Stimulated activated CD4-positive, alpha-beta T cell treated with anti-CD3 and anti-CD28 coated beads, Interleukin-15, amount 100 ng/mL, for 48 hours (primary cell): ENCODE measurements at places on chromosomes 12 and 14.

DNA sequence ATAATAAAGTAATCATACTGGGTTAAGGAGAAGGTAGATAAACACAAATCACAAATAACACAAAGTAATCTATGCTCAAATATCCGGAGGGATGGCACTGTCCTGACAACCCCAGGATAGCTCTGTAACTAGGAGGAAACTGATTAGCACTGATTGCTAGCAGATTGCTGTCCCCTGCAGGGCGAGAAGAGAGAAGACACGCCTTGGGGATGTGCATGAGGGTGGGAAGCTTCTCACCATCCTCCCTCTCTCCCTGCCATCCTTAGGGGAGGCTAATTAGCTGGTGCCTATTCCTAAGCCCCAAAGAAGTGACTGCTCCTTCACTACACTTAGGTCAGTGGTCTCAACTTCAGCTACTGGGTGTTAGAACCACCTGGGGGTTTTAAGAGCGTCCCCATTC, 27.0 kb upstream of the TMEM260 start:
- DNase-seq: no peak

GRCh38 chr14:22489244-22489545, 99.8 kb downstream of the DAD1 start:
- no peak for DNase-seq

DNA sequence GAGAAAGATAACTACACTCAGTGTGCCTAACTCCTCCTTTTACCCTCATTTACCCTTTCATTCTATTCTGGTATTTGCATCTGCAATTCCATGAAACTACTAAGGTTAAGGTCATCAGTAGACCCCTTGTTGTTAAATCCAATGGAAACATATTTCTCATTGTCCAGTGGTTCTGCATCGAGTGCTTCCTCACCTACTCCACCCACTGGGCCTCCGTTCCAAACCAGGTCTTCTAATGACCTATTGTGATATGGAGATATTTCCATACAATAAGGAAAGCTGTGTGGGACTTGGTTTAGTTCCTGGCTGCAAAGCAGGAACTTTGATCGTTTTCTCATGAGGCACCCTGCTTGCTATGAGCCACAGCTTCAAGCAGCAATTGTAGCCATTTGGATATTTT, 99.5 kb upstream of the FSCB start:
- no peak for DNase-seq

GRCh38 chr14:42141328-42141727, 534.7 kb downstream of the LRFN5 start:
- DNase-seq: no peak

- no peak for DNase-seq
These were observed 116.3 kb upstream of the PRICKLE1 start for GRCh38 chr12:42705863-42706262.

DNA sequence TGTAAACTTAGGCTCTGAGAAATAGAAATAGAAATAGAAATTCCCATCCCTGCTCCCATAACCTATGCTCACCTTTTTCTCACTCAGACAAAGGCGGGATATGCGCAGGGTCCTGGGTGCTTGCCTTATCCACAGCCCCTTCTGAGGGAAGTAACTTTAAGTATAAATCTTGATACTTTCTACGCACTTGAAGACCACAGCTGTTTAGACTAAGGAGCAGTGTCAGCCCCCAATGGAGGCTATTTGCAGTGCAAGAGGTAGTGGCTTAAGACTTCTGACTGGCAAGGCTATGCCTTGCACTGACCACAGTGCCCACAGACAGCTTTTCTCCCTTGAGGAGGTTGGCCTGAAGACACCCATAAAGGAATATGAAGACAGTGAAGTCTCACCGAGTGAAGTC, 35.2 kb downstream of the ASCL1 start:
- no peak for DNase-seq

GRCh38 chr12:124995200-124995961, 1.9 kb downstream of the BRI3BP start:
- DNase-seq: no peak

DNA sequence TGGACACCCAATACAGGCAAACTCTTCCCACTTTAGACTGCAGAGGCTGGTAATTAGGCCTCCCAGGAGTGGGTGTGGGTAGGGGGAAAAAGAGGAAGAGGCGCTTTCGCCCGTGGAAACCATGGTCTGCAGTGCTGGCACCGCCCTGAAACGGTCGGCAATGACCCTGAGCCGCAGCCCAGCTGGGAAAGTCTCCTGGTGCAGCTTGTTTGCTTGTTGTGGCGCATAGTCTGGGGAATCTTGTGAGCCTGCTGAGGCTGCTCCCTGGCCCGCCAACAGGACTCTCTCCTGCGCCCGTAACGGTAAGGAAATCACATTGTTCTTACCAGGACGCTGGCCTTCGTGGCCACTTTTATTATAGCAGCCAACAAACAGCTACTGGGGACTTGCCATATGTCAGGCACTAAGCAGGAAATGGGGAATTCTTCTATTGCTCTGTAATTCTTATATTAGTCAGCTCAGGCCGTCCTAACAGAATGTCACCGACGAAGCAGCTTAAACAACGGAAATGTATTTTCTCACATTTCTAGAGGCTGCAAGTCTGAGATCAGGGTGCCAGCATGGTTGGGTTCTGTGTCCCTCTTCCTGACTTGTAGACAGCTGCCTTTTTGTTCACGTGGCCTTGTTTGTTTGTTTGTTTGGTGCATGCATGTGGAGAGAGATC, 52.5 kb upstream of the RIN3 start:
- DNase-seq: no peak

- no peak for DNase-seq
These were observed 155.2 kb downstream of the TGFB3 start for GRCh38 chr14:75826599-75826998.

- DNase-seq: no peak
These were observed 8.5 kb downstream of the KRT85 start for GRCh38 chr12:52358575-52359350.

DNA sequence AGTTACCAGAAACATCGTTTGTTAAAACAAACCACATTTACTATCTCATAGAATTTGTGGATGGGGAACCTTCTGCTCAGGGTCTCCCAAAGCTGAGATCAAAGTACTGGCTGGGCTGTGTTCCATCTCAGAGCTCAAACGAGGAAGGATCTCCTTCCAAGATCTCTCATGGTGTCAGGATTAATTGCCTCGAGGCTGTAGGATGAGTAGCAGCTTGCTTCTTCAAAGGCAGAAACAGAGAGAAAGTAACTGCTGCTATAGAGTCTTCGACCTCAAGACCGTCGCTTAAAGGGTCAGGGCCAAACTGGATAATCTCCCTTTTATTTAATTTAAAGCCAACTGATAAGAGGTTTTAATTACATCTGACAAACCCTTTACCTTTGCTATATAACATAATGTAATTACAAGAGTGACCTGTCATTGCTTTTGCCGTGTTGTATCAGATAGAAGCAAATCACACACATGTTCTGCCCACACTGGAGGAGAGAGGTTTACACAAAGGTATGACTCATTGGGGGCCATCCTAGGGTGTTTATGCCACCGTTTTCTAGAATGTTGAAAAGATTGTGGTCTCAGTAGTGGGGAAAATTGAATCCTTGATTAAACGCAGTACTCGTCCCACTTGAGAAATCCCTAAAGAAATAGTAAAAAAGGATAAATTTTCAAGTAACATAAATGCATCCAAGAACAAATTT, 868.8 kb upstream of the TMEM132C start:
- DNase-seq: no peak

- DNase-seq: no peak
These were observed 59.2 kb downstream of the RASSF8 start for GRCh38 chr12:26017484-26018211.

DNA sequence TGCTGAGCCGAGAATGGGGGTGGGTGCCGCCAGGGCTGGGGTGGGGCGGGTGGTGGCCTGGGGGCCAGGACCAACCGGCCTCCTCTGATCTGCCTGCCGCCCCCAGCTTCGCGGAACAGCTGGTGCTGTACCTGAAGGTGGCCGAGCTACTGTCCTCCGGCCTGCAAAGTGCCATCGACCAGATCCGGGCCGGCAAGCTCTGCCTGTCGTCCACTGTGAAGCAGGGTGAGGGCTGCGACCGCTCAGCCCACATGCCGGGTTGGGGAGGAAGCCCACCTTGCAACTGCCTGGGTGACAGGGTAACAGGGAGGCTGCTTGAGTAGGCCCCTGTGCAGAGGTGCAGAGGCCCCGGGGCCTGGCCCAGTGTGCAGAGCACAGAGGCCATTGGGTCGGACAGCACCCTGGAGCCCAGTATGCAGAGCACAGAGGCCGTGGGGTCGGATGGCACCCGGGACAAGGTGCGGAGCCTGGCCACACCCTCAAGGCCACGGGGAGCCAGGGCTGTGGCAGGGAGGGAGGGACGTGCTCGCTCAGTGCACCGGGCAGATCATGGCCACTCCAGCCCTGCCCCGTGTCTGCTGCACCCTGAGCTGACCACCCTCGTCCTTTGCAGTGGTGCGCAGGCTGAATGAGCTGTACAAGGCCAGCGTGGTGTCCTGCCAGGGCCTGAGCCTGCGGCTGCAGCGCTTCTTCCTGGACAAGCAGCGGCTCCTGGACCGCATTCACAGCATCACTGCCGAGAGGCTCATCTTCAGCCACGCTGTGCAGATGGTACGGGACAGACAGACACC, 9.5 kb upstream of the PUS1 start:
- DNase-seq: no peak

- no peak for DNase-seq
These were observed 72.8 kb downstream of the SLCO1B3 start for GRCh38 chr12:20883288-20883687.

DNA sequence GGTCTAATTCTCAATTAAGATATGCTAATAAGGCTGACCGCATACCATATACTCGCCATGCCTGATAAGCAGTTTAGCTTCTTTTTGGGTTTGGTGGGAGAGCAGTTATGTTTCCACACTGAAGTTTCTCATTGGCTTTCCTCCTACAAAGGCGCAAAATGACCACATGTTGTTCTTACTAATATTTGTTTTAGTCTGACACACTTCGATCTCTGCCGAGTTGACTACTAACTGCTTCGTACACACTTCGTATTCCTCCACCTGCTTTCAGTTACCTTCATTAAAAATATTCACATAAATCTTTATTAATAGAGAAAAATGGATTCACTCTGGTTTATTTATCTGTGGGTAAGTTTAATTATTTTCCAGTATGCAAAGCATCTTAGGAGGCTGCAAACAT, 41.7 kb downstream of the EMP1 start:
- DNase-seq: no peak

DNA sequence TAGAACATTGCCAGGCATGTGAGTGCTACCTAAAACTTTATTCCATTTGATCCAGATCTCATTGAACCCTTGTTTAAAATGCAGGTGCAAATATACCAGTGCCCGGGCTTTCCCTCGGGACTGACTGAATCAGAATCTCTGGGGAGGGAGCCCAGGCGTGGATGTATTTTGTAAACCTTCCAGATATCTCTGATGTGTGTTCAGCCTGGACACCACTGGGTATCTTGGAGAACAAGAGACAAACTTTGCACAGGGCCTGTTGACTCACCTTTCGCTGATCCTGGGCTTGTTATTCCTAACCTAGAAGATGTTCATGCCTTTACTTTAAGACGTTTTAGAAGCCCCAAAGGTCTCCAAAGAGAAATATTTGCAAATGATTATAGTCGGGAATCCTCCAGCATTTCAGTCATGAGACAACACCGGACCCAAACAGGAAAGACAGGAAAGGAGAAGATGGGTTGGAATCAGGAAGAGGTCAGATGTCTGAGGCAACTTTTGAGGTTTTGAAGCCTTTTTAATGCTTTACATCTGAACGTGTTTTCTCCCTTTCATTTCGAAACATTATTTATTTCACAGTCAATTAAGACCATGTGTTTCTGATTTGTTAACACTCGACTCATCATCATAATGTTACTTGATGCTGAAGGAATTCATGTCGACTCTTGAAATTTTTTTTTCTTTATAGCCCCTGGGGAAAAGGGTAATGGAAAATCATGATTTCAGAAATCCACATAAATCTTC, 118.6 kb downstream of the PLXNC1 start:
- DNase-seq: no peak

GRCh38 chr12:114751712-114752111, 67.7 kb upstream of the TBX3 start:
- no peak for DNase-seq

GRCh38 chr12:10365696-10366405, 24.0 kb downstream of the KLRK1 start:
- no peak for DNase-seq

- no peak for DNase-seq
These were observed 79.7 kb downstream of the FUT8 start for GRCh38 chr14:65492266-65492665.

DNA sequence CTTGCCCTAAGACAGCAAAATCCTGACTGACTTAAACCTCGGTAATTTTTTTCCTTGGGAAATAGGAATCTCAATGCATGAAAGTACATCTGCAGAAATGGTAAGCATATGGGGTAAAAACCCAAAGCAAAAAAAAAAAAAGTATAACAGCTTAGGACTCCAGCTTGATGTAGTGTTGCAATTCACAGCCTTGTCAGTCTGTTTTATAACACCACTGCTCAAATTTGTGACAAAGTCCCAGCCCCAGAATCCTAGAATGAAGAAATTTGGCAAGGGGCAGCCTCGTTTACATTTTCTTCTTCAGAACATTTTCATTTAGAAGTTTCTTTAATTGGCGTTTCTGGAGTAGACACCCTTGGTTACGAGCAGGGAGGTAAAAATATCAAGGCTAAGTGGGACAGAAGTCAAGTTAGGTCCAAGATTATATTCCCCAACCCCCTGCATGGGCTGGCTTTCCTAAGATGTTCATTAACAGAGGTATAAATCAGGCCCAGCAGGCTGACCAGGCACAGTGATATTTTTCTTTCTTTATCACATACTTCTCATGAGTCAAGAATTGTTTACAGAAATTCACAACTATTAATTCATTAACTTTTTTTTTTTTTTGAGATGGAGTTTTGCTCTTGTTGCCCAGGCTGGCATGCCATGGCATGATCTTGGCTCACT, 424.0 kb downstream of the RMST start:
- no peak for DNase-seq

- DNase-seq: no peak
These were observed 64.7 kb downstream of the CLMN start for GRCh38 chr14:95255013-95255412.

DNA sequence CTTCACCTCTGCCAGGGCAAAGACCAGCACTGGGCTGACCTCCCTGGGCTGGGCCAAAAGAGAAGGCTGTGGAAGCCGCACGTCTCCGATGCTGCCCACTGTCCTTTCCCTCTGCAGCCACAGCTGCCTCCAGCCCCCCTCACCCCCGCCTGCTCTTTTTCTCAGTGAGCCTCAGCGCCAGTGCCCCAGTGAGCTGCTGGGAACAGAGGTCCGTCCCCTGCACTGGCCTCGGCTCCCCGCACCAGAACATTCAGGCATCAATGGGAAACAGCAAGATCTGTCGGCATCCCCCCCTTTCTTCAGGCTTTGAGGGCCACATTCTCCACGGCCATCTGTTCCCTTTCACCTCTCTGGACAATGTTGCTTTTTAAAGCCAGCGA, 398.1 kb downstream of the ZFP36L1 start:
- no peak for DNase-seq
